Left forelimb (tissue), 1 donor: ENCODE measurements at places on chromosomes 7 and 10.

DNA sequence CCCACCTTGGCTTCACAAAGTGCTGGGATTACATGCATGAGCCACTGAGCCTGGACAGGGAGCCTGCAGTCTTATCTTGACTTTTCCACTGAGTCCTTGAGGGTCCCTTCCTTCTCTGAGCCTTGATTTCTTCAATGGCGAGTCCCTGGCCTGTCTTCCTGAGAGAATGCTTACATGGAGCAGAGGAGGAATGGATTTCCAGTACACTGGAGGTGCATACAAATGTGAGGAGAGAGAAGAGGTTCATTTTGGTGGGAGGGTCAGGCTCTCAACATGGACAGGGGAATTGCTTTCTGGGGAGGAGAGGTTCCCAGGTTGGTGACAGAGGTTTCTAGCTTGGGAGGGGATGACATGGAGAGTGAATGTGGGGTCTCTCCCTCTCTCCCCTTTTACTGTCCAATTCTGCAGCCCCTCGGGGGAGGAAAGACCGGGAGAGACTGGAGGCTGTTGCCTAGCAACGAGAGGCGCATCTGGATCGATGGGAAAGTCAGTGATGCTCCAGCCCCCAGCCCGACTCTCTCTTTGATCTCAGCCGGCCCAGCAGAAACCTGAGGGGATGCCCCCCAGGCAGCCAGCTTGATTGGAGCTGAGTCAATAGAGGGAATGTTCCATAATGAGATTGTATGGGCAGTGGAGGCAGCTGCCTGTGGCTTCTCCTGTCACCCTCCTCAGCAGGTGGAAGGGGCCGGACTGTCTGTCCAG is 14.8 kb downstream of the SRRM3 start:
- DNase-seq: no peak

- DNase-seq: no peak
These were observed 198.2 kb upstream of the GNAI1 start for GRCh38 chr7:79936281-79936983.

GRCh38 chr7:16035392-16035791 is 348.9 kb upstream of the MEOX2 start:
- DNase-seq: no peak

- DNase-seq: no peak
These were observed 261.3 kb downstream of the ELFN1 start for GRCh38 chr7:1931256-1931950.

- no peak for DNase-seq
These were observed 93.0 kb upstream of the CYP26C1 start for GRCh38 chr10:92967641-92968040.

GRCh38 chr7:94414980-94415379 is 20.3 kb downstream of the COL1A2 start:
- DNase-seq: no peak

DNA sequence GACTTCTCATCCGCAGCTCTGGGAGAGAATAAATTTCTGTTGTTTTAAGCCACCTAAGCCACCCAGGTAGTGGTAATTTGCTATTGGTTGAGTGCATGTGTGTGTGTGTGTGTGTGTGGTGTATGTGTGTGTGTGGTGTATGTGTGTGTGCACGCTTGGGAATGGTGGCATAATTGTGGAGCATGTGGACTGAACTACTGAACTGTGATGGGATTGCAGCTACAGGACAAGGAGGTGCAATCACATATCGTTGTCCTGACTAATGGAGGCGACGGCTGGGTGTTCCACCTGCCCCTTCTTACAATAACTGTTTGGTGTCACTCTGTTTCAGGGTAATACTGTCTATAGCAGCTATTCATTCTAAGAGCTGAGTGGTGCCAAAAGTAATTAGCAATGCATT is 448.7 kb upstream of the PFKP start:
- no peak for DNase-seq

DNA sequence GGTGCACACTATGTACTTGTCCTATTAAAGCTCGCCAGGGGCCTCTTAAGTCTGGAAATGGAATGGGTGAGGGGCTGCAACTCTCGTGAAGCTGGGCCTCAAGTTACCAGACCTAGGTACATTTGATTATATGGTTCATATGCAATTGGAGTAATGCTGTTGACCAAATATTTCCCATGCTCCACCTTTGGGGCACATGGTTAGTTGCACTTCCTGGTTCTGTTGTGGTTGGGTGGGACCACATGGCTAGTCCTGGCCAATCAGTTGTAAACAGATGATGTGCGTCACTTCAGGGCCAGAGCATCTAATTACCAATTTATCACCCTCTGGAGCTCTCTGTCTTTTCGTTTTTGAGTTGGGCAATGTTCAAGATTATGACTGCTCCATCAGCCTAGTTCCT is 39.5 kb upstream of the OPN4 start:
- DNase-seq: no peak
